ENCODE measurements at places on chromosomes 6 and 20.
A peak's percentile ranks its signal among the peaks of the same experiment; 100 is the strongest.

GRCh38 chr6:87716928-87717614 is 15.0 kb upstream of the AKIRIN2 start:
- DNase-seq: no peak

- DNase-seq: no peak
Measured at GRCh38 chr6:144341831-144342527, 56.8 kb downstream of the UTRN start.

- no peak for DNase-seq
Measured at GRCh38 chr6:105184921-105185320, 5.1 kb upstream of the POPDC3 start.

- DNase-seq: peak; percentile 40
Measured at GRCh38 chr20:59087829-59088433, 45.3 kb upstream of the PRELID3B start.

DNA sequence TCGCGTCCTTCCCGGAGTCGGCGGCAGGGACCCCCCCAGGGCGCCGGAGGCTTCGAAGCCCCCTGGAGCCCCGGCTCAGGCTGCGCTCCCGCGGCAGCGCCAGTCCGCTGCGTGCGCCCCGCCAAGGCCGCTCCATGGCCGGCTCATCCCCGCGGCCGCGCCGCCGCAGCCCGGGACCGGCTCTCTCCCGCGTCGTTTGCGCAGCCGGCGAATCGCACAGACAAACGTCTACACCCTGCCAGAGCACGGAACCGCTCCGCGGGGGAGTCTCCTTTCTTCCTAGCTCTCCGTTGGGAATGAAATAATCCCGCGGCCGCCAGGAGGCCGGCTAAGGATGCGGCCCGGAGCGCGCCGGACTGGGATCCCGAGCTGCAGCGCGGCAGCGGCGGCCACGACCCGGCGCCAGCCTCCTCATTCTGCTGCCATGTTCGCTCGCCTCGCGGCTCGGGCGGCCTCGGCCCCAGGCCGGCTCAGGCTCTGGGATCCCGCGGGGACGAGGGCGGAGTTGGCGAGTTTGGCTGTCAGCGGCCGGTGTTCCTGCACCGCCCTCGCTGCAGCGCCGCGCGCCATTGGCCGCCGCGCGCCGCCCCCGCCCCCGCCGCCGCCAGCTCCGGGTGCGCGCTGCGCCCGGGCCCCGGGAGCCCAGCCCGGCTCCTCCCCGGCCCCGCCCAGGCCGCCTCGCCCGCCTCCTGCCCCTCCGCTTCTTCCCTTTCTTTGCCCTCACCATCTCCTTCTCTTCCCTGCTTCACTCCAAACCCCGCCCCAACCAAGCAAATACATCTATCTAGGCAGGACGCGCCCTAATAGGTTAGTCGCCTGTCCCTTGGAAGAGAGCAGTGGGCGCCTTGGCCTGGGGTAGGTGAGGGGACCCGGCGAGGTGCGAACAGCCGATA is at the start of gene GFOD1:
Gene GFOD1, minus strand, starts transcription at position 479 of the 893 bp plus-strand sequence. CDS start 710 bp downstream, outside the sequence.
- no peak for DNase-seq

DNA sequence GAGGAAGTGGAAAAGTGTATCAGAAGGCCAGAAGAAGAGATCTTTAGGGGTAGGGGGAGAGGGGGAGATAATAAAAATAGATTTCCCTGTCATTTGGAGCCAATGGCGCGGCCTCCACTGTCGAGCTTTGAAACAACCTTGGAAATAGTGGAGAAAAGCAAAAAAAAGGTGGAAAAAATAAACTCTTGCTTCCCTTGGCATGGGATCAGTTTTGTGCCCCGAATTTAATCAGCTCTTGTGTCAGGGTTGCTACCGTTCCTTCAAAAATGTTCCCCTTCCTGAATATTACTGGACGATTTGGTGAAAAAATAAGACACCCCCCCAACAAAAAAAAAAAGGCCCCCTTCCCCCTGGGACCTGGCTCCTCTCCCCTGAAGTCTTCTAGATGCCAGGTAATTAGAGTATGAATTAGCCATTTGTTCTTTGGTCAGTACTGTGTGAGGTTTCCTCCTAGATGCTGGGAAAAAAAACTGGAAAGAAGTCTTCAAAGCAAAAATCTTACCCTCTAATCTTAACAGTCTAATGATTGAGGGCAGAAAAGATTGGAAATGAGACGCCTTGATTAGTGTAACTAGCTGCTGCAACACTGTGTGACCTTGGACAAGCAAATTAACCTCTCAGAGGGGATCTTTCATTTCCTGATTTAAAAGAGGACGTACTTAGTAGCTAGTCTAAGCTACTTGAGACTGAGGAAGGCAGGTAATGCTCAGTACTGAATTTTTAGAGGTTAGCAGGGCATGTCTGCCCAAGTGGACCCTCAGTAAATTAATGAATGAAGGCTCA is 872 bp upstream of the RBM39 start:
- no peak for DNase-seq

DNA sequence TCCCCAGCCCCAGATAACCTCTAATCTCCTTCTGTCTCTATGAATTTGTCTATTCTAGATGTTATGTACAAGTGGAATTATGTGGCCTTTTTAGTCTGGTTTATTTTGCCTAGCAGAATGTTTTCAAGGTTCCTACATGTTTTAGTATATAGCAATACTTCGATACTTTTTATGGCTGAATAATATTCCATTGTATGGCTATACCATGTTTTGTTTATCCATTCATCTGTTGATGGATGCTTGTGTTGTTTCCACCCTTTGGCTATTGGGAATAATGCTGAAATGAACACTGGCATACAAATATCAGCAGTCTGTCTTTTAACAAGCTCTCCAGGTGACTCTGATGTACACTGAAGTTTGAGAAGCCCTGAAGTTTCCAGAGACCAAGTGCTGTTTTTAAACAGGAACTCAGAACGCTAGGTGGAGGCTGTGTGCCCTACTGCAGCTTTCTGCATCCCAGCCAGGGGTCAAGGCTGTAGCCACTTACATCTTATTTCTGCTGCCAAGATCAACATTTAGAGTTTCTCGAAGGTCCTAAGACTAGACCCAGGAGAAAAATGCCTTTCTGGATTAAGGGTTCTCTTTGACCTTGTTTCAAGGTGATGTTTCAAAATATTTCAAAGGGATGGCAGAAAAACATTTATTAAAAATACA is 123.0 kb downstream of the SOBP start:
- no peak for DNase-seq

GRCh38 chr6:100105138-100105537 is 111.1 kb upstream of the MCHR2 start:
- no peak for DNase-seq

GRCh38 chr20:11332381-11332780 is 585.3 kb upstream of the BTBD3 start:
- no peak for DNase-seq

DNA sequence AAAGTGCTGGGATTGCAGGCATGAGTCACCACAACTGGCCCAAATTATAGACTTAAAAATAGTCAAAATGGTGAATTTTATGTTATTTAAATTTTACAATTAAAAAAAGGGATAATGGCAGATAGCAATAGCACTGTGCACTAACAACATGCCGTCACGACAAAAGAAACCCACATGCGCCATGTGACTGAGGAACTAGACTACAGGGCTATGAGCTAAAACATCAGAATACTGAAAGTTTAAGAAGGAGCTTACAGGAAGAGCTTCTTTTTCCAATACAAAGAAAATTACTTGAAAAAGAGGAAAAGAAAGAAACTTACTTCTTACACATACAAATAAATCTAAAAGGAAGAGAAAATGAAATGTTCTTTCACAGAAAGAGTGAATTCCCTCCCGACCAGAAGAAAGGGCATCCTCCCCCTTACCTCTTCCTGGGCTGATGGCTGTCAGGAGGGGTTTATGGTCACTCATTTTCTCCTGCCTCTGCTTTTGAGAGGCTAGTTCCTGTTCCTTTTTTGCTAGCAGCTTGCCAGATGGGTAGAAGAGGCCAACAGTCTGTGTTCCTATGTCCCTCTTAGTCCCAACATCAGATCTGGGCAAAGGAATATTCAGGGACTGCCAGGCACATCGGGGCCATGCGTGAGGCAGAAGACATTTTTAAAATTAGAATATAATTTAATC is 54.5 kb downstream of the DZANK1 start:
- DNase-seq: no peak

DNA sequence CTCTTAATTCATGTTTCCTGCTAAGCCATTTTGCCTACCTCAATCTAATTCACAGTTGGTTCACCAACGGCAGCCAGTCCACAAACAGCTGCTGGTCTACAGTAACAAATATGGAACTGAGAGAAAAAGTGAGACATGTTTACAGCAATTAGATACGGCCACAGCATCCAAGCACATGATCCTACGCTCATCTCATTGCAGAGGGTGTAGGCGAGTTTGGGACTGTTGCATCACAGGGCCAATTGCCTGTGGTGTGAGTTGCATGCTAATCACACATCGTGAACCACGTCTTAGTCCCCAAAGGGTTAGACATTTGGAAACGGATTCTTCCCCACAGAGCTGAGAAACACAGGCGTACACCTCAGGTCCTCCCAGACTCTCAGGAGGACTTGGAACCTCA is 166.9 kb downstream of the EYA2 start:
- DNase-seq: no peak

GRCh38 chr6:36808634-36809033 is 30.6 kb downstream of the CPNE5 start:
- DNase-seq: no peak

DNA sequence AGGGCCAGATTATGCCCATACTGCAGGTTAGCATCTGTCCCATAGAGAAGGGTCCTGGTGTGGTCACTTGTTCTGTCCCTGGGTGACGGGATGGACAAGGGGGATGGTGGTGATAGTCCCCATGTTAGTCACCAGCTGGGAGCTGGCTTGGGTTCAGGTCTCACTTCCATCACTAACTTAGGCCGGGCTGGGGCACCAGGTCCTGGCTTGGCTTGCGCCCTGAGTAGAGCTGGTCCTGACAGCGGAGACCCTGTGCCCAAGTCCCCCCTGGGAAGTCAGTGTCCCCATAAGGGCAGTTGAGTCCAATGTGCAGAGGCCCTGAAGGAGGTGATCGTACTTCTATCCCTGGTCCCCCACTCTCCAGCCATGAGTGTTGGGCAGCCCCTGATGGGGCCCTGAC is 52.6 kb downstream of the ANKRD60 start:
- no peak for DNase-seq

DNA sequence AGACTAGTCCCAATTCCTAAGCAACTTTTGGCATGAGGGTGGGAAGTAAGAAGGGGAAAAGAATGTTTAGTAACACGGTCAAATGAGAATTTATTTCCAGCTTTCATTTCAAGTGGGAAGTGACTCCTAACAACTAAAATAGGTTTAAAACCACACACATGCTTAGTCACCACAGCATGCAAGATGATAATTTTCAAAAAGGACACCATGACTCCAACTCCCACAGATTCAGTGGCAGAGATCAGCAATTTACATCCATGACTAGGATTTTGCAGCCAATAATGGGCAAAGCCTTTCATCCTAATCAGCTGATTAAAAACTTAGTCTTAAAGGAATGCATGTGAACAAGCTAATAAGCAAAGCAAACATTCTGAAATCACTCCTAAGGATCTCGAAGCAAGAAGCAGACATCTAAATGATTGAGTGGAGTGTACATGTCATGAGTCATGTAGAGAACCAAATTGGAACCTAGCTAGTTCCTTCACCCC is 48.1 kb upstream of the GCLC start:
- DNase-seq: no peak

GRCh38 chr6:120405947-120406346 is 928.3 kb downstream of the TBC1D32 start:
- DNase-seq: peak; percentile 12

GRCh38 chr6:11139051-11139960 is 27.8 kb upstream of the ERVFRD-1 start:
- DNase-seq: no peak

DNA sequence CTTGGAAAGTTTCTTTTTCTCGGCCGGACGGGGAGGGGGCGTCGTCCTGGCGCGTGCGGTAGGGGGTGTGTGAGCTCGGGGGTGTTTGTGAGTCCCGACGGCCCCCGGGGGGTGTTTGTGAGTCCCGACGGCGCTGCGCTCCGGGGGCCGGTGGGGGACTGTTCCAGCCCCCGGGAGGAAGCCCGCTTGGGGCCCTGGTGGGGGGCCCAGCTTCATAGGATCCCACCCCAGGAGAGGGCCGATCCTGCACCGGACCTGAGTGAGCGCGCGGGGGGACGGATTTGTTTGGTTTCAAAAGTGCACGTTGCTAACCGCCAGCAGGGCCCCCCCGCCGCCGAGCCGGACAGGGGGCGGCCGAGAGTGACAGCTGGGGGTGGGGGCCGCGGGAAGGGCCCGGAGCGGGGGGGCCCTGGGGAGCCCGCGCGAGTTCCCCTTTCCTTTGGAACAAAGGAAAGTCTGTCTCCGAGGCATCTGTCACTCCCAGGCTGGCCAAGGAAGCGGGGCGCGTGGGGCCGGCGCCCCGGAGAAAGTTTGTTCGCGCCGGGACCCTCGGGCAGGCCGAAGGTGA is 485 bp downstream of the TGIF2 start:
- DNase-seq: no peak

DNA sequence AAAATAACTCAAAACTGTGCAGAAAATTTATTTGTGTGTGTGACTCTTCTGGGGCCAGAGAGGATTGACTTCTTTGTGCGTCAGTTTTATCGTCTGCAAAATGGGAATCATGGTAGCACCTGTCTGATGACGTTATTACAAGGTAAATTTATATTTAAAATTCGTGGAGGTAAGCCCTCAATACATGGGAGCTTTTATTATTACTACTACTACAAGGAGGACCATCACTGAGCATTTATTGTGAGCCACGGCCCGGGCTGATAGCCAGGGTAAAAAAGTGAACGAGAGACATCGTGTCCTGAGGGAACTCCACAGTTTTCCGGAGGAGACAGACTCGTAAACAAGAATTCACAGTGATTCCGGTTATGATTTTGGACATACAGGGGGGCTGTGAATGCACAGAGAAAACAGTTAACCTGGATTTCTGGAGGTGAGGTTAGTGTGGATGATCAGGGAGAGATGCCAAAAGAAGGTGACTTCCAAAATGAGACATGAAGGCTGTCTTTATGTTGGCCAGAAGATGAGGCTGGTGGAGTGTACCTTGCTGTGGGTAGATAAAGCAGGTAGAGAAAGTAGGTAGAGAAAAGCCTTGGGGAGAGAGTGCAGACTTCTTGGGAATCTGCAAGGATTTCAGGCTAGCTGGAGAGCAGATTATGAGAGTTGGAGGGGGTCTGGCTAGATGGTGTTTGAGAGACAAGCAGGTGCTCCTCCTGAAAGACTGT is 10.6 kb upstream of the SERINC3 start:
- DNase-seq: no peak

DNA sequence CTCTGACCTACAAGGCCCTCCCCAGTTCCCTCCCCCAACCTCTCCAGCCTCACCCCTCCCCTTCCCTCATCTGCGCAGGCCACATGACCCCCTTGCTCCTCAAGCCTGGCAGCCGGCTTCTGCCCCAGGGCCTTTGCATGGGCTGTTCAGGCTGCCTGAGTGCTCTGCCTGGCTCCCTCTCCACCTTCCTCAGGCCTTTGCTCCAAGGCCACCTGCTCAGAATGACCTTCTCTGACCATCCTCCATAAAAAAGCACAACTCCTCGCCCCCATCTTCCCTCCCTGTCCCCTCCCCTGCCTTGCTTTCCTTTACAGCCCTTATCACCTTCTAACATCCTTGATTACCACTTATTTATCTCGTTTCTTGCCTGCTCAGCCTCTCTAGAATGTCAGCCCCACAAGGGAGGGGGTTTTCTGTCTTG is 38.7 kb downstream of the SPDEF start:
- DNase-seq: no peak
